ENCODE measurements at places on chromosomes 3 and 15. TPM values are rescaled to one million over a fixed set of nuclear protein-coding genes. Genes with fewer than 3 reads are reported as not detected.

The EPHA3 gene
- total RNA-seq, result 0.16 TPM

The PYGO1 gene
- total RNA-seq, result 6.3 TPM

The TMEM115 gene
- 32.9 TPM for total RNA-seq

The LYZL4 gene
- not detected for total RNA-seq

The GOLGA6L9 gene
- total RNA-seq, result 1.7 TPM

The POLQ gene
- total RNA-seq, result 1.9 TPM

The CTXND1 gene
- total RNA-seq, result not detected

The GOLGA8M gene
- 0.52 TPM for total RNA-seq

The GRIP2 gene
- 0.09 TPM for total RNA-seq

The ATP8B4 gene
- total RNA-seq, result 29.4 TPM

The PIERCE2 gene
- 0.60 TPM for total RNA-seq

The DUSP7 gene
- 3.5 TPM for total RNA-seq

The FAM174B gene
- 4.1 TPM for total RNA-seq

The CACNA2D2 gene
- 0.16 TPM for total RNA-seq

The ATP10A gene
- total RNA-seq, result 2.5 TPM

The CLDN16 gene
- total RNA-seq, result not detected

The CILP gene
- 0.79 TPM for total RNA-seq

The PAQR5 gene
- 2.8 TPM for total RNA-seq

The IL5RA gene
- total RNA-seq, result under 0.01 TPM

The LRRC2 gene
- under 0.01 TPM for total RNA-seq

The SPINK8 gene
- total RNA-seq, result not detected

The SLC22A14 gene
- under 0.01 TPM for total RNA-seq

The HRG gene
- not detected for total RNA-seq

The PCSK6 gene
- total RNA-seq, result 0.09 TPM

The FAM107A gene
- total RNA-seq, result 0.16 TPM

The INKA1 gene
- 12.1 TPM for total RNA-seq

The TLNRD1 gene
- total RNA-seq, result 2.0 TPM

The SETD5 gene
- total RNA-seq, result 36.8 TPM

The EXD1 gene
- total RNA-seq, result not detected

The GOLGA6L10 gene
- 1.1 TPM for total RNA-seq

The TMEM62 gene
- 3.3 TPM for total RNA-seq

The RTP3 gene
- total RNA-seq, result not detected

The NPAP1 gene
- under 0.01 TPM for total RNA-seq

The GNL3 gene
- 51.2 TPM for total RNA-seq

The TMIE gene
- total RNA-seq, result not detected

The RRP9 gene
- total RNA-seq, result 21.4 TPM

The FBXO45 gene
- total RNA-seq, result 4.7 TPM

The USP13 gene
- 5.7 TPM for total RNA-seq

The AQP9 gene
- total RNA-seq, result not detected

The COLQ gene
- 0.43 TPM for total RNA-seq

The CPA3 gene
- total RNA-seq, result not detected

The GUCA1C gene
- total RNA-seq, result not detected

The IL20RB gene
- 2.3 TPM for total RNA-seq

The HESX1 gene
- total RNA-seq, result 0.79 TPM

The GPR171 gene
- total RNA-seq, result not detected

The RPL35A gene
- total RNA-seq, result 448 TPM

All from bronchial smooth muscle cell (primary cell).